Placental pericyte (primary cell): ENCODE measurements at places on chromosomes 5 and 9. TPM values are rescaled to one million over a fixed set of nuclear protein-coding genes. Genes with fewer than 3 reads are reported as not detected.

OTULINL gene
- total RNA-seq = 0.66 and 28.2 TPM in 2 replicates

OR1L6 gene
- total RNA-seq = not detected in 2 replicates

ENTPD2 gene
- total RNA-seq = not detected in 2 replicates

MAP3K1 gene
- 10.9 and 11.2 TPM in 2 replicates for total RNA-seq

MSH3 gene
- total RNA-seq = 11.6 and 16.9 TPM in 2 replicates

IL17B gene
- total RNA-seq = 0.66 and 0.72 TPM in 2 replicates

CD14 gene
- 1.3 and 1.8 TPM in 2 replicates for total RNA-seq

LTC4S gene
- 0.88 TPM in 1 of 2 replicates, not detected in the other for total RNA-seq

MAMDC4 gene
- 2.0 and 3.5 TPM in 2 replicates for total RNA-seq

GLRA1 gene
- not detected in 2 replicates for total RNA-seq

RNF44 gene
- 6.1 and 6.9 TPM in 2 replicates for total RNA-seq

SAPCD2 gene
- total RNA-seq = 0.22 and 15.9 TPM in 2 replicates

KLF4 gene
- 3.9 and 29.3 TPM in 2 replicates for total RNA-seq

CTSL gene
- total RNA-seq = 149 and 309 TPM in 2 replicates

C5orf58 gene
- total RNA-seq = under 0.01 TPM in 1 of 2 replicates, not detected in the other

PRUNE2 gene
- 0.72 and 1.1 TPM in 2 replicates for total RNA-seq

TMEM171 gene
- 5.5 and 30.2 TPM in 2 replicates for total RNA-seq

ZFP2 gene
- under 0.01 and 0.22 TPM in 2 replicates for total RNA-seq

GRIN3A gene
- total RNA-seq = not detected in 2 replicates

RASEF gene
- 0.44 and 0.57 TPM in 2 replicates for total RNA-seq

HK3 gene
- total RNA-seq = under 0.01 TPM in 1 of 2 replicates, not detected in the other

FOXE1 gene
- total RNA-seq = 0.14 and 0.22 TPM in 2 replicates

TSSK1B gene
- total RNA-seq = 0.57 and 0.66 TPM in 2 replicates

KCNN2 gene
- total RNA-seq = 0.88 and 1.1 TPM in 2 replicates

ANXA2R gene
- total RNA-seq = 2.0 and 3.4 TPM in 2 replicates

SLC25A2 gene
- total RNA-seq = 0.44 and 2.0 TPM in 2 replicates

MSX2 gene
- 7.0 and 8.8 TPM in 2 replicates for total RNA-seq

PCDHGA9 gene
- 4.6 and 6.2 TPM in 2 replicates for total RNA-seq

PCDHA9 gene
- under 0.01 TPM in 2 replicates for total RNA-seq

SPAG8 gene
- total RNA-seq = 0.66 and 1.0 TPM in 2 replicates

ANKRD31 gene
- under 0.01 TPM in 2 replicates for total RNA-seq

SEMA6A gene
- total RNA-seq = 1.1 TPM in 2 replicates
